HuH-7 (cell line): ENCODE measurements at places on chromosomes 2 and 18.

DNA sequence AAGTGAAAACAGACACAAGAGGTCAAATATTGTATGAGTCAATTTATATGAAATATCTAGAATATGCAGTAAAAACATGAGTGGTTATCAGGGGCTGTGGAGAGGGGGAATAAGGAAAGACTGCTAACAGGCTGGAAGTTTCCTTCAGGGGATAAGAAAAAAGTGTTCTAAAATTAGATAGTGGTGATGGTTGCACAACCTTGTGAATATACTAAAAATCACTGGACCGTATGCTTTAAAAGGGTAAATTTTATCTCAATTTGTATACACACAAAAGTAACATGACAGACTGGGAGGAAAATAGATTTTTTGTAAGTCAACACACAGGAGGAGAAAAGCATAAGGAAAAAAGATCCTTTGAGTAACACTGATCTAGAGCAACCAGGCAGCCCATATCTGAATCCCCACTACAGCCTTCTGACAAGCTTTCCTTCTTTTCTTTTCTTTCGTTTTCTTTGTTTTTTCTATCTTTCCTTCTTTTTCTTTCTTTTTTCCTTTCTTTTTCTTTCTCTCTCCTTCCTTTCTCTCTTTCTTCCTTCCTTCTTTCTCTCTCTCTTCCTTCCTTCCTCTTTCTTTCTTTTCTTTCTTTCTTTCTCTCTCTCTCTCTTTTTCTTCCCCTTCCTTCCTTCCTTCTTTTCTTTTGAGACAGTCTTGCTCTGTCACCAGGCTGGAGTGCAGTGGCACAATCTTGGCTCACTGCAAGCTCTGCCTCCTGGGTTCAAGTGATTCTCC lies 95.4 kb downstream of the AAK1 start:
- no peak for DNase-seq

- DNase-seq = no peak
These were observed 33.4 kb downstream of the YPEL5 start for GRCh38 chr2:30180226-30180625.

GRCh38 chr2:5991305-5991968 lies 299.3 kb downstream of the SOX11 start:
- no peak for DNase-seq

GRCh38 chr2:238698451-238699306 lies 149.2 kb upstream of the TWIST2 start:
- DNase-seq = no peak

DNA sequence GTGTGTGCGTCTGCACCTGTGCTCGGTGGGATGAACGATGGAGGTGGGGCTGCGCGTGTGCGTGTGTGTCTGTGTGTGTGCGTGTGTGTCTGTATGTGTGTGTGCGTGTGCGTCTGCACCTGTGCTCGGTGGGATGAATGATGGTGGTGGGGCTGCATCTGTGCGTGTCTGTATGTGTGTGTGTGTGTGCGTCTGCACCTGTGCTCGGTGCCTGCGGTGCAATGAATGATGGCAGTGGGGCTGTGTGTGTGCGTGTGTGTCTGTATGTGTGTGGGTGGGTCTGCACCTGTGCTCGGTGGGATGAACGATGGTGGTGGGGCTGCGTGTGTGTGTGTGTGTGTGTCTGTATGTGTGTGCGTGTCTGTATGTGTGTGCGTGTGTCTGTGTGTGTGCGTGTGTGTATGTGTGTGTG lies 48.5 kb upstream of the CTDP1 start:
- no peak for DNase-seq

- no peak for DNase-seq
These were observed 3.6 kb downstream of the VIL1 start for GRCh38 chr2:218422403-218423086.

DNA sequence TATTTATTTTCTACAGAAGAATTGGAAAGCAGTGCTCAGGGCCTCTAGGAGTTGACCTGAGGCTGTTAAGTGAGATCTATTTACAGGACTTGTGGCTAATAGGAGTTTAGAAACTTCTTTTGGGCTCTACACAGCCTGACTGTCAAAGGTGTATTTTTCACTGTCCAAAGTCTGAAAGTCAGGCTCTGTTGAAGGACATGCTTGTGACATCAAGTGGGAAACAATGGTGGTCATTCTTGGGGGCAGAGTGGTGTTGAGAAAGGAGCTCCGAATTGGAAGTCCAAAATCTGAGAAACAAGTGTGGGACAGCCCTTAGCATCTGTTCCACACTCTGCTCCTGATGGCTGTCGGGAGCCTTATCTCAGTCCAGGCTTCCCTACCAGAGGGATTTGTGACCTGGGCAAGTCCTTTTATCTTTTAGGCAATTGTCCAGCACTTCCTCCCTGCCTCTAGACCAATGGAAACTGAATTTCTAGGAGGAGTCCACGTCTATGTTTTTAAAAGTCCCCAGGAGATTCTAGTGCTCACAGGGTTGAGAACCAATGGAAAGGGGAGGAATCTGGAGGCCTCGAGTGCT lies 76.4 kb downstream of the LIPG start:
- no peak for DNase-seq
